ENCODE measurements at places on chromosomes 7 and 10.
A peak's percentile ranks its signal among the peaks of the same experiment; 100 is the strongest.

DNA sequence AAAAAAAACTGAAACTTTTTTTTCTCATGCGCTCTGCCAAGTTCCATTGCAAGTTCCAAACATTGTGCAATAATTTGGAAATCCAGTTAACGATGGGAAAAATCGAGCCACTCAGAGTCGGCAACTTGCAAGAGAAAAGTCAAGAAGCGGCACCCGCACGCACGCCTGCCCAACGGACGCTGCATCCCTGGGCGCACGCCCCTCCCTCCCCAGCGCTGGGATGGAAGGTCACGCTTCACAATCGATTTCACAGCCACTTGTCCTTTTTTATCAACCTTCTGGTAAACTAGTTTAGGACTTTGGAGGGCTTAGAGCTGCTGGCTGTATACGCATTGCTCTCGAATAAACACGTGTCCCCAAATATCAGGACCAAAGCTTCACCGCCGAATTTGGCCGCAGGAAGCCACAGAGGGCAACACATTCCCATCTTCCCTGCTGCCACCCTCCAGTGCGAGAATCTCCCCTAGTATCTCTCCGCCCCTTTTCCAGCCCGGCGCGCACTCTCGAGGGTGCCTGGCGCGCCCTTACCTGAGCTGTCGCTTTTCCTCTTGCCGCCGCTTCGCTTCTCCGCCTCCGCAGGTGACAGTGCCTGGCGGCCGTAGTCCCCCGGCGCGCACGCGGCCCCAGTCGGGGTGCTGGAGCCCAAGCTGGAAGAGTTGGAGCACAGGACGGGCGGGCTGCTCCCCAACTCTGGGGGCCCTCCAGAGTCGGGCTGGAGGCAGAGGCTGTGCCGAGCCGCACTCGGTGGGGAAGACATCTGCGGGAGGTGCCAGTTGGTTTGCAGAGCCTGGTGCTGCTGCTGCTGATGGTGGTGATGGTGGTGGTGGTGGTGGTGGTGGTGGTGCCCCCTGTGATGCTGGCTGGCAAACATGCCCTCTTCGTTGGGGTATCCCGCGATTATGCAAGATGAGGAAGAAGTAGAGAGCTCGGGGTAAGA is 857 bp downstream of the MEOX2 start:
- DNase-seq = no peak

- DNase-seq = no peak
These were observed 3.1 kb upstream of the TMEM26 start for GRCh38 chr10:61456095-61456789.

DNA sequence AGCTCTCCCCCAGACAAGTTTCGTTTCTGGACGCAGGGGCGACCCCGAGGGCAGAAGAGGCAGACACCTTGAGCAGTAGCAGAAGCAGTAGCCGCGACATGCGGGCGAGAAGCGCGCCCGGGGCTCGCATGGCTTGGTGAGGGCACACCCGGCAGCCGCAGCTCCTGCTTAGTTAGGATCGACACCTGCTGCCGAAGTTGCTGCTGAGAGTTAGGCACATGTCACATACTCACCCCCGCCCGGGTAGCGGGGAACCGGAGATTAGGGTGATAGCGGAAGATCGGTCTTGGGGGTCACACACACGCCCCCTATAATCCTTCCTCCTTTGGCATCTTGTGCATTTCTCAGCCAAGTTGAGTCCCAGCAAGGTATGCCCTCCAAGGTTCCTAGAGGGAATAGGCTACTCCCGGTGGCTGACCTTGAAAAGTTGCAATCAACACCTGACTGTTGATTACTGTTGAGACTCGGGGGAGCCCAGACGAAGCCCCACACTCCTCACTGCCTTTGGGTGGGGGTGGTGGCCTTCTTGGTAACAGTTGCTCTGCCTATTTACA is 668 bp downstream of the GPR37 start:
- no peak for DNase-seq

GRCh38 chr10:93123766-93124165 is 50.1 kb downstream of the CYP26A1 start:
- no peak for DNase-seq

GRCh38 chr7:69603937-69604494 is 5.7 kb downstream of the AUTS2 start:
- no peak for DNase-seq

DNA sequence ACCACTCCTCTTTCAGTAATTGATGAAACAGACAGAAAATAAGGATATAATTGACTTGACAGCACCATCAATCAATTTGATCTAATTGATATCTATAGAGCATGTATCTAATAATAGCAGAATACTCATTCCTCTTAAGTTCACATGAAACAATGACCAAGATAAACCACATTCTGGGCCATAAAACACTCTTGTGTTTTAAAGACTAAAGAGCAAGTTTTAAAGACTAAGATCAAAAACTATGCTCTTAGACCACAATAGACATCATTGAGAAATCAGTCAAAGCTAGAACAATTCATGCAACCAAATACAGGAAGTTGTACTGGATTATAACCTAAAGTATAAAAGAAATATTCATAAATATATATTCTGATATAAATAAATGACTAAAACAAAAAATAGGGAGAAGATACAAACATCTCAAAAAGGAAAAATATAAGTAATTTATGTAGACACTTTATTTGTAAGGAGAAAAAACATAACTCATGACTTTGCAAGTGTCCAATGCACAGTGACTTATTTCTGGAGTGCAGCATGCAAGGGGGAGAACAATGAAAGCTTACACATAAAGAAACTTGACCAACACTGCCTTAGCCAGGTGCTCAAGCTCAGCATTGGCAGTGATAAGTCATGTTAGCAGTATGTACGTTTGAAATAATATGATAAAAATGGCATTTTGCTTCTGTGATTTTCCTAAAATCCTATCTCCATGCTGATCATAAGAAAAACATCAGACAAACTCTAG is 312.7 kb upstream of the IGFBP3 start:
- no peak for DNase-seq

- no peak for DNase-seq
These were observed 115.1 kb downstream of the SVIL start for GRCh38 chr10:29519659-29520058.

- no peak for DNase-seq
These were observed 296.9 kb upstream of the DGKB start for GRCh38 chr7:15199482-15199881.

- no peak for DNase-seq
These were observed 280.5 kb upstream of the PPP2R2D start for GRCh38 chr10:131620314-131620713.

- DNase-seq = no peak
These were observed 10.3 kb upstream of the EN2 start for GRCh38 chr7:155447603-155448002.

- no peak for DNase-seq
These were observed 178.0 kb downstream of the SRPK2 start for GRCh38 chr7:105210721-105211205.

- DNase-seq = no peak
These were observed 17.8 kb upstream of the LCOR start for GRCh38 chr10:96814264-96814663.

GRCh38 chr7:48388911-48389310 is 217.7 kb downstream of the ABCA13 start:
- no peak for DNase-seq

DNA sequence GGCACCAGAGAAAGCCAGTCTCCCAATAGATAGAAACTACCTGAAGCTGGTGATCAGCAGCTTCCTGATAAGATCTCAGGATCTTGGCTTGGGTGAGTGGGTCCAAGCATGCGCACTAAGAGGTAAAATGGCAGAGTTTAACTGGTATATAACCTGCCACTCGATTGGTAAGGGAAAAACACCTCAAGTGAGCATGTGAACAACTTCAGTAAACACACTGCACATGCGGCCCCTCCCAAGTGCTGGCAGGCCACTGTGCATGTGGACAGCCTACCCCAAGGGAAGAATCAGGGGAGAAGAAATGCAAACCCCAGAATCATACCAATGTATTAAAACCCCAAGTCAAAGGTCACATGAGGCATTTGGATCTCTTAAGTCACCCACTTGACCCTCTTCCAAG is 17.7 kb upstream of the PON1 start:
- DNase-seq = no peak

- DNase-seq = peak; percentile 47
These were observed 46.2 kb downstream of the GRK5 start for GRCh38 chr10:119253433-119254174.

GRCh38 chr10:131517781-131518180 is 206.3 kb upstream of the TCERG1L start:
- no peak for DNase-seq

GRCh38 chr10:21340331-21340730 is 185.2 kb downstream of the SKIDA1 start:
- DNase-seq = no peak

- no peak for DNase-seq
These were observed 2.4 kb downstream of the HOXA3 start for GRCh38 chr7:27149842-27150567.

DNA sequence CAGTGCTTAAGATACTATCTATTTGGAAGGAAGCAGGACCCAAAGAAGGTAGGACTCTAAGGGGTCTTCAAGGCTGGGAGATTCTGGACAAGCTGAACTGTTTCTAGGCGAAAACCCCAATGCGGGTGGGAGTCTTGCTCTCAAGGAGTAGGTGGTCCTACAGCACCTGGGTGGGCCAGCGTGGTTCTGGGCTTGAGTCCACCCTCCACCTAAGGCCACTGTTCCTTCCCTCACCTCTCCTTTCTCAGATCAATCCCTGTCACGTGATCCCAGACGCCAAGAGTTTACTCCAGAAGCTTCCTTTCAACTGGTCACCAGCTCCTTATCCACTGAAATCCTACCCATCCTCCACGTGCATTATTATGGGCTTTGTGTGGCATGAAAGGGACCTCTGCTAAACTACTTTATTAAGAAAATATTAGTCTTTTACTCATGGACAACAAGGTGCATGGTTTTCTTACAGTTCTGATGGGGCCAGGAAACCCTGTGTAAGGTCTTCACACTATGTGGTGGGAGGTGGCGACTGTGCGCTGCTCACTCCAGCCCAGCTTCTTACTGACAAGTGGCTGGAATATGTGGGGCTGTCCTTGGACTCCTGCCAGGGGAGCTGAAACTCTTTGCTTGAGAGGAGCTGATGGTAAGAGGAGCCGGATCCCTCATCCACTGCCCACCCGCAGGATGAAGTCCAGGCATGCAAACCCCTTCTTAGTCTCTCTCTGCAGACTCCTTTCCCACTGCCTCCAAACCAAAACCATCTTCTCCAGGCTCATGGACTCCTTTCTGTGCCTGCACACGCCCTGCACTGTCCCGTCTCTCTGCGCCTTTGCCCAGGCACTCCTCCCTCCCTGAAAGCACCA is 1.6 kb downstream of the ZNF746 start:
- no peak for DNase-seq

GRCh38 chr7:69893906-69894305 is 295.6 kb downstream of the AUTS2 start:
- no peak for DNase-seq

- DNase-seq = no peak
These were observed 83.0 kb downstream of the MGMT start for GRCh38 chr10:129550076-129550475.

DNA sequence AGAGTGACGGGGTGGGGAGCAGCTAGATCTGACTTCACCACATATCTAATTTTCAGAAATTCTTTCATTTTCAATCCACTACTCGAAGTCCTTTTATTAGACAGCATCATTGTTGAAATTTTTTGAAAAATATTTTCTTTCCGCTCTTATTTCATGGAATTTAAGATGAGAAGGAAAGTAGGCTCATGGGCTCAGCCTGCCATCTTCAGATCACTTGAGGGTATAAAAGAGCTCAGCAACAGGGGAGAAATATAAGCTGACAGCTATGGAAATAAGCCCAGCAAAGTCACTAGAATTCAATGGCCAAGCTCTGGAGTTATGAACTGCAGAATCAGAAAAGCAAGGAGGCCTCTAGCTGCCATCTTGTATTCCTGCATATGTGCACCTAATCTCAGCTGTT is 389.1 kb downstream of the XPNPEP1 start:
- no peak for DNase-seq

GRCh38 chr10:130339091-130339490 is 202.9 kb downstream of the GLRX3 start:
- DNase-seq = no peak

- no peak for DNase-seq
These were observed 66.9 kb downstream of the GOLGA7B start for GRCh38 chr10:97916586-97916985.

- DNase-seq = no peak
These were observed 1.2 kb downstream of the CACUL1 start for GRCh38 chr10:118753331-118754228.

DNA sequence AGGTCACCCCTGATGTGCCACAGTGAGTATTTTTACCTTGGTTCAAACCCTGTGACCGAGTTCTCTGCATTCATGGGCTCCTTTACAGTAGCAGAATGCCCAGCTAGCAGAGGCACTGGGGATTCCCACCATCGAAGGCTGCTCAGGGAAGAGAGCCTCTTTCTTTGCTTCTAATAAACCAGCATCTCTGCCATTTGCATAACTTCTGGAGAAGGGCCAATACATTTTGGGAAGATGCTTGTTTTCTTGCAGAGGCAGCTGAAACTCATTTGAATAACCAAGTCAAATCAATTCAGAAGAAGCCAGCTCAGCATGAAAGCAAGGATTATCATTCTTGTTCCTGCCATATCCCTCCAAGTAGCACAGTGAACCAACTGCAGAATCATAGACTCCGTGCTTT is 82.9 kb upstream of the WDR11 start:
- DNase-seq = no peak

- no peak for DNase-seq
These were observed 292.5 kb upstream of the SEMA3C start for GRCh38 chr7:81211204-81211933.

DNA sequence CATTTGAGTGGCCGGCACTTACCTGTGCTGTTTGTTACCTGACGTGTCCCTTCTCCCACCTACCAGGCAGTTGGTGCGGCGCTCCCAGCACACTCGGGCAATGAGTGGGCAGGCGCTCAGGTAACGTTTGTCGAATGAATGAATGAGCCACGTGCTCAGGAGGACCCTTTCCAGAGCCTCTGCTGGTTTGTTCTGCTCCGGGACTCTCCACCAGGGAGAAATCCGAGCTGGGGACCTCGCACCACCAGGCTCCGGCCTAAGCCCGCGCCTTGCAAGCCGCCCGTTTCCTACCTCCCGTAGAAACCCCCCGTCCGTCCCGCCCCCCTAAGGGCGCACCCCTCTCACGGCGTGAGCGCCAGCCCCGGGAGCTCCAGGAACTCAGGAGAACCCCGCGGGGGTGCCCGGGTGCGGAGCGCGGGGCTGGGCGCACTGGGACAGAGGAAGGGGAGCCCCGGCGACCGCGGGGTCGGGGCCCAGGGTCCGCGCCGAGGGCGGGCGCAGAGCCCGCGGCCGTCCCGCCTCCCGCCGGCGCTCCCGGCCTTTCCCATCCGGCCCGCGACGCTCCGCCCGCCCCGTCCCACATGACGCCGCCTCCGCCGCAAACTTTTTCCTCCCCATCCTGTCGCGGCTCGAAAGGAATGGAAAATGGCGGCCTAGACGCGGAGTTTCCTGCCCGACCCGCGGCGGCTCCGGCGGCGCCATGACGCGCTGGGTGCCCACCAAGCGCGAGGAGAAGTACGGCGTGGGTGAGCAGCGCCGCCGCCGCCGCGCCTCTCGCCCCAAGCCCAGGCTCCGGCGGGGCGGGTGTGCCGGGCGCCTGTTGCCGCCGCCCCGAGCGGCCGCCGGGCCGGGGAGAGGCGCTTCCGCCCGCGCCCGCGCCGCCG is at the start of gene DOCK1:
Gene DOCK1 (plus strand): TSS at position 611 of the 884 bp plus-strand sequence. CDS start 90 bp downstream, at position 701.
- no peak for DNase-seq

GRCh38 chr7:109950256-109950655 is 1140.7 kb upstream of the LRRN3 start:
- DNase-seq = no peak

All from ascending aorta (tissue), 2 donors.